ENCODE measurements at places on chromosomes 5 and 9. TPM values are rescaled to one million over a fixed set of nuclear protein-coding genes. Genes with fewer than 3 reads are reported as not detected.

The WDR31 gene
- 1.9 TPM for total RNA-seq

The GCNT1 gene
- total RNA-seq = 2.1 TPM

GRCh38 chr5:101045689-101046088, 142.6 kb upstream of the ST8SIA4 start:
- no peak for DNase-seq

The SLC36A3 gene
- not detected for total RNA-seq

The ZFP2 gene
- total RNA-seq = 3.9 TPM

The FAM221B gene
- not detected for total RNA-seq

- no peak for DNase-seq
Observed at GRCh38 chr5:157221959-157222358, 41.3 kb downstream of the ITK start.

DNA sequence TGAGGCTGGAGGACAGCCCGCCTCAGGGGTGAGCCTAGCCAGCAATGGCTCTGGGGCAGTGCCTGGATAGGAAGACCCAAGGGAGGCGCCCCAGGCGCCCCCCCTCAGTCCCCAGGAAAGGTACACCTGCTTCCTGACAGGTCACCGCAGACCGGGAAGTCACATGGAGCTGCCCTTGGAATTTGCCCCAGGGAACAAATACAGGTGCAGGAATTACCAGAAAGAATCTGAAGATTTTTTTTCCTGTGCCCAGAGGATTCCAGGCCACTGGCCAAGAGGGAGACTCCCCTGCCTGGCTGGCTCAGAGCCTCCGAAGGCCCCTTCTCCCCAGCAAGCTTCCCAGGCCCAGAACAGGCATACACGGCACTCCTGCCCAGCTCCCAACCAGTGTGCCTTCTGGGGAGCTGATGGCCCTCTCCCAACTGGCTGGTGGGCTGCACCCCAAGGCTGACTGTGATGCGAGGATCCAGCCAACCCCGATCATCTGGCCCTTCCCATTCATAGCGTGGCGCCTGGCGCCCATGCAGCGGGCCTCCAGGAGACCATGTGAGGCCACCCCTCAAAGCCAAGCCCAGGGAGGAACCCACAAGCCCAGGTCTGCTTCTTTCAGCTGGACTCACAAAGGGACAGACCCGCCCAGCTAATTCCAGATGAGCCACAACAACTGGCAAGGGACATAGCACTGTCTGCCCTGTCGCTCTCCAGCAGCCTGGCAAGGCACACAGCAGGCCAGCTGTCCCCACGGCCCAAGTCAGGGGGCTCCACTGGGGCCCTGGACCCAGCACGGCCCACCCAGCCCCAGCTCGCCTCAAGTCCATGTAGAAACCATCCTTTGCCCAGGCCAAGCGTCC, 2.3 kb downstream of the TPRN start:
- no peak for DNase-seq

The ALDH1B1 gene
- 157 TPM for total RNA-seq

DNA sequence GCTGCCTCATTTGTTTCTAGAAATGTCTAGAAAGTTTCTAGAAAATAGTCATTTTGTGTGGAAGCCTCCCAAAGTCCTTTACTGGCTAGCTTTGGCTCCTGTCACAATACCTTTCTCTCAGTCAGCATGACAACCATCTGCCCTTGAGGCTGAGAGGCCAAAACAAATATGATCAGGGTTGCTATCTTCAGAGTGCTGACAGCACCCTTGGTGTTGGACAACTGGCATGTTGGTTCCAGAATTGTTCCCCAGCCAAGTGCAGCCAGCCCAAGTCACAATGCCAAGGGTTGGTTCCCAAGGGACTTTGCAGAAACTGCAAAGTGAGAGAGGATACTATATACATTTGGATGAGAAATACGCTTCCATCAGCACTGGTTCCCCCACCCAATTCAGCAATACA, 140.9 kb upstream of the GAS1 start:
- DNase-seq = no peak

DNA sequence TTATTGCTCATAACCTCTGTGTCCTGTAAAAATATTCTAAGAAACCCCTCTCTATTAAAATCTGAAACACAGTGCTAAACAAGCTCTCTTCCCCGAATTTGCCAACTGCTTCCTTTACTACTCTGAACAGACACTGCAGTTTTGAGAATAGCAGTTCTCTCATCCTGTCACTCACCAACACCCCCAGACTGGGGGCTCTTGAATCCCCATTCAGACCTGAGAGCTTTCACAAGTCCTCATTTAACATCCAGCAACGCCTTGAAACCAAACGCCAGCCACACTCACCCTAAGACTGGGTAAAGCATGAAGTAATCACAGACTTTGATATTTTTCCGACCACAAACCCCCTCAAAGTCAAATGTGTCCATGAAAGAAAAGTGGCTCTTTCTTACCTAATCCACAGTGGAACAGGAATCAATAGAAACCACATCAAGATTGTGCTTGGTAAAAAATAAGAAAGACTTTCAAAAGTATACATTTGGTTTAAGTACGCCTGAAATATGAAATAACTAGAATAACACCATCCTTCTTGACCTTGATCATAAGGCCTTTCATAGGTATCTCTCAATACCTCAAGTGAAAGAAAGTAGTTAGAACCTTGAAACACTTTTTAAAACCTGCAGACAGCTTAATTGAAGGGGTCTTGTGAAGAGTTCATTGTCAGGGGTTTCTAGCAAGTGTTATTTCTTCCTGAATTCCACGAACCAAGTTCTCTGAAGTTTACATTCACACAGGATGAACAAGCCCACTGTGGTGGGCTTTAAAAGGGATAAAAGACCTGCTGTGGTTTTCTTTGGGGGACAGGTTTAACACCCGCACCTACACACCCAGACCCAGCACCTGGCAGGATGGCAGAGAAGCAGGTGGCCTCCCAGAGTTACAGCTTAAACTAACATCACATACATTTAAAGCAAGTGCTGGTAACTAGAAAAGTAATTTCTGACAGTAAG, 412.6 kb downstream of the MLLT3 start:
- DNase-seq = no peak

GRCh38 chr9:129306318-129306973, 128.4 kb upstream of the IER5L start:
- DNase-seq = peak; percentile 38

GRCh38 chr9:125992557-125992956, 245.4 kb downstream of the PBX3 start:
- DNase-seq = peak; percentile 47

GRCh38 chr5:17860660-17861315, 226.5 kb downstream of the TAF11L14 start:
- DNase-seq = no peak

DNA sequence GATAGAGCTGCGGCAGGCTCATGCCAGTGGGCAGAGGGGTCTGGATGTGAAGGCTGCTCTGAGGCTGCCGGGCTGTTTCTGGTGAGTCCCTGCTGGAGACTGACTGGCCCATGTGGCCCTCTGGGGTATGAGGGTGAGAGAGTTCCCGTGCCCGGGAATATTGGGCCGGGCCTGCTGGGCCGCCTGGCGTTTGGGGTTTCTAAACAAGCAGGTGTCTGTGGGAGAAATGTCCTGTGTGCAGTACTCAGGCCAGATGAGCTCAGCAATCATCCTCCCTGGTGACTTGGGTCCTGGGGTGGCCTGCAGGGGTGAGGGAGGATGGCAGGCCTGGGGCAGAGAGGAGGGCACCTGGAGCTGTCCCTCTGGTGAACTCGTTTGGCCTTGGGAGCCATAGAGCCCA, 74.9 kb downstream of the MACROH2A1 start:
- DNase-seq = no peak

GRCh38 chr9:18928711-18929110, 104.3 kb downstream of the SAXO1 start:
- no peak for DNase-seq

The IRF1 gene
- 23.5 TPM for total RNA-seq

DNA sequence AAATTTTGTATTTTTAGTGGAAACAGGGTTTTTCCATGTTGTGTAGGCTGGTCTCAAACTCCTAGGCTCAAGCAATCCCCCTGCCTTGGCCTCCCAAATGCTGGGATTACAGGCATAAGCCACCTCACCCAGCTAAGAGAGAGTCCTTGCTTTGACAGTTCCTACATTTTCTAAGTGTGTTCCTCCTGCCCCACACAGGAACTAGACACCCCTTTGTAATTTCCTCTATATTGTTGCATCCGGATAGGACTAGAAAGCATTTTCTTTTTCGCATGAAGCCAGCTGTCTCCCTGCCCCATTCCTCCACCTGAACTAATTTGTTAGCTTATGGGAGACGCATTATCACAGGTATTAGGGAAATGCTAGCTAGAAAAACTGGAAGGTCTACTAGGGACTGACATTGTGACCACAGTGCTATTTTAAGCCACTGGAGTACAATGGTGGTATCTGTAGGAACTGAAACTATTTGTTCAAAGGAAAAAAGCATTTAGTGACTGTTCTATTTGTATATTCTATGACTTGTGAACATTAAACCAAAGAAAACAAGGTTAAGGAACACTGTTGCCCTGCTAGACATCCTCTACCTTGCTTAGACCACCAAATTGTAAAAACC, 214.1 kb downstream of the SMARCA2 start:
- DNase-seq = no peak

Measured in sigmoid colon (tissue), 7 donors.